ENCODE measurements at places on chromosomes 2 and 18.

DNA sequence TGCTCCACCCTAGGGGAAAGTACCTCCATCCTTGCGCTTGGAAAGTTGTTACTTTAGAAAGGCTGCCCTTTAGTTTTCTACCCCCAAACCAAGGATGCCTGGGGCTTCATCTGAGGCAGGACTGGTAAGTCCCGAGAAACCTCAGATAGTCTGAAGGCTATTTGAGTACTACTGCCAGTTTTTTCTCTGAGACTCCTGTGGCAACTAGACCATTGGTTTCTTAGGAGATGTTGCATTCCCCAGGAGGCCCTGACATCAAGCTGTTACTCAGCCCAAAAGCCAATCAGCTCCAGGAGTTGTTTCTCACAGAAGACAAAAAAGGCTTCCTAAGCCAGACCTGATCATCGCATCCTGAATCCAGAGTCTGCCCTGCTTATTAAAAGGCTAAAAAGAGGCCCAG is 67.2 kb downstream of the COLEC12 start:
- DNase-seq, result no peak

GRCh38 chr18:36366994-36367839 is 69.7 kb downstream of the FHOD3 start:
- DNase-seq, result no peak

GRCh38 chr2:232761301-232761907 is 15.0 kb downstream of the KCNJ13 start:
- no peak for DNase-seq

DNA sequence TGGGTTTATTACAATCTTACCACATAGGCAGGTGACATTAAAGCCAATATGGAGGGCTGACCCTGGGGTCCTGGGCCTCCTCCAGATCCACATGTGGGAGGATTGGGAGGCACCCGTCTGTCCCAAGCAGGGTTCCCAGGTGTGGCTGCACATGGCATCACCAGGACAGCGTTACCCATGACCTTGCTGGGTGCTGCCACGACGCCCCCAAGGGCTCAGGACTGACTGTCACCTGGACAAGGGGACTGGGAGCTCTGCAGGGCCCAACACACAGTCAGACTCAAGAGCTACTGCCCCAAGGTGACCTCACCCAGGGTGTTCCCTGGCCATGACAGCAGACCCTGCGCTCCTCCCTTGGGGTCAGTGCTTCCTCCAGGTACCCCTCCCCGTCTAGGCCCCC is 437.4 kb upstream of the MYT1L start:
- DNase-seq, result no peak

- no peak for DNase-seq
These were observed 4.0 kb downstream of the PREB start for GRCh38 chr2:27130396-27130795.

- no peak for DNase-seq
These were observed 1283.2 kb upstream of the NXPH2 start for GRCh38 chr2:140063356-140063755.

- DNase-seq, result no peak
These were observed 134.2 kb downstream of the WDSUB1 start for GRCh38 chr2:159152128-159152778.

DNA sequence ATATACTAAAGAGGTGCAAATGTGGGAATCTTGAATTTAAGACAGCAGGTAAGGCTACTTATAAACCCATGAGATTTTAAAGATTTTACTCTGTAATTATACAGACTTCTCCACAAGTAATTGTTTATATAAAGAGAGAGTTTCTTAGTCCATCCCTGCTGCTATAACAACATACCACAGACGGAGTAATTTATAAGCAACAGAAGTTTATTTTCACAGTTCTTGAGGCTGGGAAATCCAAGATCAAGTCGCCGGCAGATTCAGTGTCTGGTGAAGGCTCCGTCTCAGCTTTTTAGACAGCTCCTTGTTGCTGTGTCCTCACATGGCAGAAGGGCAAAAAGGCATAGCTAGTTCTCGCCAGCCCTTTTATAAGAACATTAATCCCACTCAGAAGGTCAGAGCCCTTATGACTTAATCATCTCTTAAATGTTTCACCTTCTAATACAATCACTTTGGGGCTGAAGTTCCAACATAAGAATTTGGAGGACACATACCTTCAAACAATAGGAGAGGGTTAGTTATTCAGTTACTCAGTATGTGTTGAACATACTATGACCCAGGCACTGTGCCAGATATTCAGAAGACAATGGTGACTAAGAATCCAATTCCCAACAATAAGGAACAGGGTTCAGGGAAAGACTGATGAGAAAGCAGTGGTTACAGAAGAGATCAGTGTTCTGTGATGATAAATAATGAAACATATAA is 466.0 kb downstream of the RIT2 start:
- no peak for DNase-seq

DNA sequence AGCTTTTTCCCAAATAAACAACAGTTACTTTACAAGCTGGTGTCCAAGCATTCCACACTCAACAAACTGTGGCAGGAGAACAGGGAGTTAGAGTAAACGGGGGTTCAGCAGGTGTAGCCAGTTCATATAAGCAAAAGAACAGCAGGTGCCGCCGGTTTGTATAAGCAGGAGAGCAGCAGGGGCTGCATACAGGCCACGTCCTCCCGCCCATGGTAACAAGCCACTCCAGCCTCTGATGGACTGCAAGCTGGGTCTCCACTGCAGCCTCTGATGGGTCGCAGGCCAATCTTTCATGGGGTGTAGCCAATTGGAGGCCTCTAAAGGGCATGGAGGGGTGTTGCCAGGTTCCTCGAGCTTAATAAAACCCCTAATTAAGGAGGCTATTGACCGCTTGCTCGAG is 189.3 kb downstream of the ANKRD30B start:
- no peak for DNase-seq

- DNase-seq, result peak; percentile 18
These were observed 452.3 kb upstream of the ID2 start for GRCh38 chr2:8229546-8229986.

Data from stimulated activated CD8-positive, alpha-beta memory T cell treated with anti-CD3 and anti-CD28 coated beads, Interleukin-7, amount 100 ng/mL, for 1 hour (primary cell).